ENCODE measurements at places on chromosomes 5 and 9.

DNA sequence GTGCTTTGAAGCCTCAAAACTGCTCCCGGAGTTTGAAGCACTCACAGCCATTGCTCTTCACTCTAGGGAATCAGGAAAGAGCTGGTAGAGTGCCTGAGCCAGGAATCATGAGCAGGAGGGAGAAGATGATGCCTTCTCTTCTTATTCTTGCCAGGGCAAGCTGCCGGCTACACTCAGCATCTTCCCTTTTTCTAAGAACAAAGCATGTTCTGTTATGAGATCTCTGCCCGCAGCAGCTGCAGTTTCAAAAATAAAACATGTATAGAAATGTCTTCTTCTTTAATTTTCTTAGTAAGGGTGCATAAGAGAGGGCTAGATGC lies 57.9 kb upstream of the RICTOR start:
- no peak for DNase-seq

DNA sequence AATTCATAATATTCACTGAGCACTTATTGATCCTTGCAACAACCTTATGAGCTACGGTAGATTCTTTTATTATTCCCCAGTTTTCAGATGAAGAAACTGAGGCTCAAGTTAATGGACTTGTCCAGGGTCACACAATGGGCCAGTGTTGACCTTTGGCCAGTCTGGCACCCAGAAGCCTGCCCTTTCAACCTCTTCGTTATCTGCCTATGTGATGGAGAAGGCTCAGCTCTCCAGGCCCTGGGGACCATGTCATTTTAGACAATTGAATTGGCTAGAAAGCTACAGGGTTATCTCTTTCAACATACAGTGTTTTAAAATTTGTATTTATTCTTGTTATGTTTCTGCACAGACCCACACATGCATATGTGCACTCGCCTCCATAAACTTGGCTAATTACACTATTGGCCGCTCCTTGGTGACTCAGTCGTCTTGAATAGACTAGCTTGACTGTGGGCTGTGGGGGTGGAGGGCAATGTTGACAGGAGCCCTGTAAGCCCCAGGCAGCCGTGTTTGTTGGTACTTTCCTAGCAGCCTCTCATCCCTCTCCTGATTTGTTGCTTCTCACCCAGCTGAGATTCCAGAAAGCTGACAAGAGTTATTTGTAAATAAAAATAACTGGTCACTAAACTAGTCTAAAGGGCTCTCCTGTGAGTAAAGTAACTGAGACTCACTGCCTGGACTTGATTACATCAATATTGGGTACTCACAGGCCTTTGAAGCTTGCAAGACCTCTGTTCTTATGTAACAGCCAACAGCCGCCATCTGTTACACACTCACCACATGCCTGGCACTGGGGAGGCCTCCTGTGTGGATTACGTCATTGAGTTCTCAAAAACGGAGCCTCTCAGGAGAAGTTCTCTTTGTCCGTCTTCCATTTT lies 8.5 kb upstream of the ANGPTL2 start:
- no peak for DNase-seq

GRCh38 chr9:92530893-92531292 lies 4.9 kb downstream of the ECM2 start:
- no peak for DNase-seq

DNA sequence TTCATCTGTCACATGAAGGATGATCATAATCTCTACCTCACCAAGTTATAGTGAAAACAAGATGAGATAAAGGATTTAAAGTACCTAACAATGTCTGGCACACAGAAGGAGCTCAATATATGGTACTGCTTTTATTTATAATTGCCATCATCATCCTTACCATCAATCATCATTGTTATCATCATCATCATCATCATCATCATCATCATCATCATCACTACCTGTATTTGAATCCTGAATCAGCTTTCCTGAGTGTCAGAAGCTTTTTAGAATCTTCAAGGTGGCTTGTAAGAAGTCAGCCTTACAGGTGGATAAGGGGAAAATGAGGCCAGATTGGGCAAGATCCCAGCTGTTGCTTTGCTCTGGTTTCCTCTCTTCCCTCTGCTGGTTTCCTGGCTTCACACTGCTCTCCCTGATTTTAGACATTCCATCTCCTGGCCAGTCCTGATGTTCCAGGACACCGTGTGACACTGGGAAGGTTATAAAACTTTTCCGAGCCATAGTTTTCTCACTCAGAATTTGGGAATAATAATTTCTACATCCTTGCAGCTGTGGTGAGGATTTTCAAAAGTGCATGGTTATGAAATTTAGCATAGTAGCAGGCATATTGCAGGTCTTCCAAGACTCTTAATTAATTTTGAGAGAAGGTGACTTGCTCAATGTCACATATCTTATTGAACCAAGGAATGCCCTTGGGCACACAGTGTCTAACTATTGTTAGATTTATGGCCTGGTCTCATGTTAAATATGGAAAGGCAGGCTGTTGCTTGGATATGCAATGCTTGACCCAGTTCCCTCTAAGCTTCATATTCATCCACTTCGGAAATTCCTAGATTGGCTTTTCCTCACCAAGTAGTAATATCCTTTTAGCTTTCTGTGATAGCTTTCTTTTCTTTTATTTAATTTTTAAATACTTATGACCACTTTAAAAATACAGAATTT lies 160.7 kb downstream of the TMEM38B start:
- no peak for DNase-seq

GRCh38 chr5:137689306-137689705 lies 46.6 kb downstream of the KLHL3 start:
- no peak for DNase-seq

- no peak for DNase-seq
These were observed 159.1 kb upstream of the ACOT12 start for GRCh38 chr5:81552852-81553566.

GRCh38 chr9:111559000-111559610 lies 34.1 kb downstream of the ZNF483 start:
- DNase-seq, result no peak

DNA sequence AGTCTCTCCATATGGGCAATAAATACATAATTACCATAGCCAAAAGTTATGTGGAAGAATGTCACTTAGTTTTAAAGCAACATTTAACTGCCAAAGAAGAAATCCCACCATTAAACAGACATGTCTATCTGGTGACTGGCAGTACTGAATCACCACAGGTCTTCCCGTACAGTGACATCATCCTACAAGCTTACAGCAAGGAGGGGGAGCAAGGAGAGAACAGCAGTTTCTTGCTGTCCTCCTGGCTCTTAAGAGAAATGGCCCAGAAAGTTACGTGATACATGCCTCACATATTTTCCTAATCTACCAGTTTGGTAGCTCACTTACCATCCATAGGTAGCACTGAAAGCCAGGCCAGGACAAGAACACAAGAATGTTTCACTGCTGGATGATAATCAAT lies 671.0 kb downstream of the DMRTA1 start:
- no peak for DNase-seq
